ENCODE measurements at places on chromosomes 4 and X.

DNA sequence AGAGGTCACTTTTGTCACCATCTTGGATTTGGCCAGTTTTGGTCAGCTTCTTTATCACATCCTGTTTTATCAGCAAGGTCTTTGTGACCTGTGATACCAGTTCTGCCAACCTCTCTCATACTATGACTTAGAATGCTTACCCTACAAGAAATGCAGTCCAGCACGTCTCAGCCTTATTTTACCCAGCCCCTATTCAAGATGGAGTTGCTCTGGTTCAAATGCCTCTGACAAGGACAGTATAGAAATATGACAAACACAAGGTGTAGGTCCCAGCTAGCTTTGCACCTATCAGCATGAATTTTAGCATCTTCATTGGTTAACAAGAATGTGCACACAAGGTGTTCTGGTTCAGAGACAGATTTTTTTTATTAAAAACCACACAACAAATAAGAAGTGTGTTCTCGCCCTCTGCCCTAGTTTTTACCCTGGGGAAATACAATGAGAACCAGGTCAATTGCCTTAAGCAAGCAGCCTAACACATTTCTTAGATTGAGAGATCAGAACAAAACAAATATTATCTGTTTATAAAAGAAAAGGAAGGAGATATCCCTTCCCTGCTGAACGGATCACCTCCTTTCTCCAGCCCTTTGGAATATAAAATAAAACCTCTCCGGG, 962.3 kb upstream of the PRKX start:
- no peak for DNase-seq

GRCh38 chr4:151922306-151922705, 161.5 kb upstream of the GATB start:
- DNase-seq: no peak

- DNase-seq: no peak
These were observed 52.8 kb upstream of the PSAPL1 start for GRCh38 chr4:7487502-7487901.

DNA sequence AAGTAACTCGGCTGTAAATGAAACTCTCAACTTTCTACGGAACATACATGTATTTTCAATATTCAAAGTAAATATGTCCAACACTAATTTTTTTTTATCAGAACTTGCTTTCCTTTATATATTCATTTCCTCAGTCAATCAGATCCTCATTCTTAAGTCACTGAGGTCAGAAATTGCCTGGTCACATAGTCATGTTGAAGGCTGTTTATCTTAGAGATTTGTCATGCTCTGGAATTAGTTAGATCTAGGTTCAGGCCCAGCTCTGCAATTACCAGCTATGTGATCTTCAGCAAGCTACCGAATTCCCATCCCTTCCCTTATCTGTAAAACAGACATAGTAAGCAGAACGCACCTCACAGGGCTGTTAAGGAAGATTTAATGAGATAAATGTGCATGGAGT, 228.8 kb downstream of the SPCS3 start:
- no peak for DNase-seq

DNA sequence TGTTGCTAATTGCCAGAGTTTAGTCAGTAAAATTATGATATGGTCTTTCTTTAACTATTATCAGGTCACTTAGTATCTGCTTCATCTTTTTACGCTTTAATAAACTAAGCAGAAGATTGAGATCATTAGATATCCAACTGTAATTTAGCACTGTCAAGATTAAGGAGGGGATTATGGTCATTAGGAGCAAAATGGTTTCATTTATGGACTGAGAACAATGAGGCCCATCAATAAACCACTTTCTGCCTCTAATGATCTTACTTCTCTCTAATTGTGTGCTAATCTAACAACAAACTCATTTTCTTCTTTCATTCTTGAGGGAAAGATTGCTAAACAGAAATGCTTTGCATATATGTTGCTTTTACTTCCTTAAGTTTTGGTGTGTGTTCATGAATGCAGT, 340.4 kb downstream of the RPA4 start:
- no peak for DNase-seq

GRCh38 chr4:53924333-53925049, 139.9 kb downstream of the CHIC2 start:
- no peak for DNase-seq

GRCh38 chr4:169335331-169335730, 64.6 kb upstream of the SH3RF1 start:
- no peak for DNase-seq

GRCh38 chrX:29797156-29797555, 418.2 kb upstream of the MAGEB2 start:
- no peak for DNase-seq

GRCh38 chr4:54089875-54090274, 10.1 kb upstream of the GSX2 start:
- DNase-seq: no peak

- DNase-seq: no peak
These were observed 46.1 kb upstream of the S100G start for GRCh38 chrX:16603822-16604221.

- peak; percentile 19 for DNase-seq
These were observed 869 bp downstream of the TMEM184C start for GRCh38 chr4:147617841-147618691.

DNA sequence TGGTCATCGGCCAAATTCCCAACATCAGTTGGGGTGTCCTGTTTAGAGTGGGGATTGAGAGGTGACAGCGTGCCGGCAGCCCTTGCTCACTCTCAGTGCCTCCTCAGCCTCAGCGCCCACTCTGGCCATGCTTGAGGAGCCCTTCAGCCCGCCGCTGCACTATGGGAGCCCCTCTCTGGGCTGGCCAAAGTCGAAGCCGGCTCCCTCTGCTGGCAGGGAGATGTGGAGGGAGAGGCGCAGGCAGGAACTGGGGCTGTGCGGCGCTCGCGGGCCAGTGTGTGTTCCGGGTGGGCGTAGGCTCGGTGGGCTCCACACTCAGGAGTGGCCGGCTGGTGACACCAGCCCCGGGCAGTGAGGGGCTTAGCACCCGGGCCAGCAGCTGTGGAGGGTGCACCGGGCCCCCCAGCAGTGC, 7.1 kb upstream of the CENPU start:
- no peak for DNase-seq

DNA sequence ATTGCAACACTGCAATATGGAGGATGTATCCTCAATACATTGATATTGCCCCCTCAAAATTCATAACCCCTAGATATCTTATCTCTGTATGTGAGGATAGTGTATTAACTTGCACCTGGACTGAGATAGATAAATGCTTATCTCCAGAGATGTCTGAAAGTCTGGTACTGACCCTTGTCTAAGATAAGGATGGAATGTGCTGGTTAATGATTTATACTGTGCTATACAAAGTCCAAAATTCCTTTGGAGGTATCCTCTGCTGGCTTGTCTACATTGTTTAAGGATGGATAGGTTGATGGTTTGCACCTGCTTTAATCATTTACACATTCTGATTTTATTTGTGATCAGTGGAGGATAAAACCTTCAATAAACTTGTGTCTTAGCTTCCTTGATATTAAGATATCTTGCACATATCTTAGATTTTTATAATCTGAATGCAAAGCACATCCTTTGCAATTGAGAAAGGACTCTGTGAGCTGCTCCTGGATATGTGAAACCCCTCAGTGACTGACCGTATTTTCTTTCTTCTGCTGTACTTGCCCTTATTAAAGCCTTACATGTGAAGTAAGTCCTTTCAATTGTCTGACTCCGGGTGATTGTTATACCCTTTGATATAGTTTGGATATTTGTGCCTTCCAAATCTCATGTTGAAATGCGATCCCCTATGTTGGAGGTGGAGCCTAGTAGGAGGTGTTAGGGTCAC, 430.3 kb upstream of the MAOA start:
- DNase-seq: no peak

DNA sequence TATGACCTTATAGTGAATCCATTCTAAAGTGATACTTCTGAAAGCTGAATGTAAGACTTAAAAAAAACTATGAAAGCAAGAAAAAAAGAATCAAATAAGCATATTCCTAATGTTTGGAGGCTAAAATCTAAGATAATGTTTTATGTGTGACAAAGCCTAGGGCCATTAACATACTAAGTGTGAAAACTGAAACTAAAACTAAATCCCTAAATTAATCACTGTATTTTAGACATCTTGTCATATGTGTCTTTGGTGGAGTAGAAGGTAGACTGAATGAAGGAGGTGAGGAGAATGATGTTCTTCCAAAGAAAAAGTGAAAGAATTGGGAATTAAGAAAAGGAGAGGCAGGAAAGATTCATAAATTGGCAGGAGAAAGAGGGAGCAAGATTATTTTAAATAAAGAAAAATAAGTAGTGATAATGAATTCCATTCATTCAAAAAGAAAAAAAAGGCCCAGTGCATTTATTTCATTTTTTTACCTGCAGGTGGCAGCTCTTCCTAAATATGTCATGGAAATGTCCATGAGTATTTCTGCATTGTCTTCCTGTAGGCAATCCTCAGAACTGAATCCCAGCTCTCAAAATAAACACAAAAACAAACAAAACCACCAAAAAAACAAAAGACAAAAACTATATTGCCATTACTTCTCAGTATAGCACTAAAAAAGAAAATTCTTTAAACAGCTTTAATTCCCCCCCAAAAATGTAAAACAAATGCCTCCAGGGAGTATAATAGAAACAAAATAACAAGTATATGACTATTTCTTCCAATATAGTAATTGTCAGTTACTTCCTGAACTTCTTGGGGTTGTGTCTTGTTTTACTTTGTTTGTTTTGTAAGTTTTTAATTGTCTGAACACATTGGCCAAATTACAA, 17.0 kb upstream of the AP1AR start:
- DNase-seq: no peak

DNA sequence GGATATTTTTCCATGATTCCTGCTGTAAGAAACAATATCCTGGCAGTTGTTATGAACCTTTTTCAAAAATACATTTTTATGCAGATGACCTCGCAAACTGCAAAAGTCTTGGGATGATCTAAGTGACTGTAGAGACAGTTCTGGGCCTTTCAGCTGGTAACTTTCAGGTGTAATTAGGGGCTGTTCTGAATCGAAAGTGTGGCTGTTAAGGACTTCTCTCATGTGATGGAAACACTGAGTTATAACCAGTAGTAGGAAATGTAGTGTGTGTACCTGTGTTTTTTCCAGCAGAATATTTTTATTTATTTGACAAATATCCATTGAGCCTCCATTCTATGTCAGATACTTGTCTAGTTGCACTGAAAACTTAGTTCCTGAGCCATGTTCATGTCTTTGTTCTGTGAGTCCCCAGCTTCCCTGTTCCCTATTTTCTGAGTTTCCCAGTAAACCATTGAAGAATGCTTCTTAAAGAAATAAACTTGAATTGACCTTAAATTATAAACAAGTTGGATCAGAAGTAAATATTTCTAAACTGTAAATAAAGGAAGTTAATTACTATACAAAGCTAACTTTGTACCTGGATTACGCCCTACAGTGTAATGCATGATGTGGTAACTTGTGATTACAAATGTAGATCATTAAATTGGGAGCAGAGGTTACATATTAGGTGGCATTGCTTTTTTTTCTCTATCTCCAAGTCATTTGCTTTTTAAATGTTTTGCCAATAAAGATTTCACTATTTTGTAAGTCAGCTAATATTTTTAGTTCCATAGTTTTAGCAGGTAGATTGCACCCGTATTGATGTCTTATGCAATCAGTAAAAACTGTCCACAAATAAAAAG, 33.7 kb upstream of the HPGD start:
- no peak for DNase-seq

- DNase-seq: peak; percentile 23
These were observed 167.3 kb downstream of the SLIT2 start for GRCh38 chr4:20418861-20419451.

DNA sequence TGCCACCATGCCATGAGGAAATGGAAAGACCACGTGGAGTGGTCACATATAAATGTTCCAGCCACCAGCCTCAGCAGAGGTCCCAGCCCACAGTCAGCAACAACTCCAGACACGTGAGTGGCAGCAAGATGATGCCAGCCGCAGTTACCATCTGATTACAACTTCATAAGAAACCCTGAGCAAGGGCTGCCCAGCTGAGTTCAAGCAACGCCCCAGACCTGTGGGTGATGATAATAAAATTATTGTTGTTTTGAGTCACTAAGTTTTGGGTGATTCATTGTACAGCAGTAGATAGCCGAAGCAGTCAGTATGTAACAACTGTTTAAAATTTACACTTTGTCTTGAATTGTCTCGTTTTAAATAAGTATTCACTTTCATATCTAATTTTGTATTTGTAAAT, 5.8 kb upstream of the CCNG2 start:
- DNase-seq: no peak

GRCh38 chr4:151951671-151952050, 190.9 kb upstream of the GATB start:
- DNase-seq: no peak

DNA sequence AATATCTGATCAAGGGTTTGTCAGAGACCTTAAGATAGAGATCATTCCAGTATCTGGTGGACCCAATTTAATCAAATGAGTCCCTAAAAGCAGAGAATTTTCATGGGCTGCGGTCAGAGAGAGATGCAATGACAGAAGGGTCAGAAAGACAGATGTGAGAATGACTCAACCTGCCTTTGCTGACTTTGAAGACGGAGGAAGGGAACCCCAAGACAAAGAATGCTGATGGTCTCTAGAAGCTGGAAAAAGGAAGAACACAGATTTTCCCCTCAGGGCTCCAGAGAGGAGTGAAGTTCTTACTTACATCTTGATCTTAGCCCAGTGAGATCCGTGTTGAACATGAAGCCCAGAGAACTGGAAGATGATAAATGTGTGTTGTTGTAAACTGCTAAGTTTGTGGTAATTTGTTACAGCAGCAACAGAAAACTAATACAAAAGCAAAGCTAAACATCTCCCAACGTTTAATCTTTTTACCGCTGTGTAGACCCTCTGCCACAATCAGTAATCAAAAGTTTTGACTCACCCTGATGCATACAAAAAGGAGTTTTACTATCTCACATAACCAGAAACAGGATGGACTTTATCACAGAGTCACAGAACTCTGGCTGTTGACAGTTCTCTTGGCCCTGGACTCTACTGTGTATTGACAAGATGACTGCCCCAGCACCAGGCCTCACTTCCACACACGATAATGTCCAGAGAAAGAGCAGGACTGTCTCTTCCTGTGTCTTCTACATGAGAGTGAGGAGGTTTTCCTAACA, 70.2 kb upstream of the MAGEB2 start:
- no peak for DNase-seq

GRCh38 chr4:73080789-73081188, 11.3 kb upstream of the COX18 start:
- no peak for DNase-seq

DNA sequence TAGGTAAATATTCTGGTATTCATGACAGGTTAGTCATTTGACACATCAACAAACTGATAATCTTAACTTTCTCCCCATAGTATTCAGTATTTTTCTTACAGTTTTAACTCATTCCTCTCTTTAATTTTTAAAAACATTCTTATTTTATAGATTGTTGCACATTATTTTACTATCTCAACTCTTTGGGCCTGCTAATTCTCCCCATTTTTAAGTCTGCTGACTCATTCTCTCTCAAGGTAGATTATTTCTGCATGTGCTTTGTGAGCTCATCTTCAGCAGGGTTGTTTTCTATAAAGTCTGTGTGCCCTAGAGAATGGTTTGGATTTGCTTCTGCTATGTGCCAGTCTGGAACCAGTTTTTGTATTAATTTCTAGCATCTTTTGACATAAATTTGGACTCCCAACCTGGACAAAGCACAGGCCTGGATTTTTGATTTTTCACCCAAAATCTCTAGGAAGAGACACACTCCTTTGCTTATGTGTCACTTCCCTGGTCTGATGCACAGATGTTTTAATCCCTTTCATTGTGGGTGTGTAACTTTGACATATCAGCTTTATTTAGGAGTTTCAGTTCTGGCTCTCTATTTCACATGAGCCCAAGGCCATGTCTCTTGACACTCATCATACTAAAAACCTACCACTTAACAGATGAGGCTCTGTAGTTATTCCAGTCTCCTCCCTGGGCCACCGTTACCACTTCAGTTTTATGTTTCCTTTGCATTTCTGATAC, 194.3 kb upstream of the PGRMC2 start:
- no peak for DNase-seq

All from germinal center (tissue), 1 donor.